ENCODE measurements at places on chromosomes 5 and 9.
A peak's percentile ranks its signal among the peaks of the same experiment; 100 is the strongest.

DNA sequence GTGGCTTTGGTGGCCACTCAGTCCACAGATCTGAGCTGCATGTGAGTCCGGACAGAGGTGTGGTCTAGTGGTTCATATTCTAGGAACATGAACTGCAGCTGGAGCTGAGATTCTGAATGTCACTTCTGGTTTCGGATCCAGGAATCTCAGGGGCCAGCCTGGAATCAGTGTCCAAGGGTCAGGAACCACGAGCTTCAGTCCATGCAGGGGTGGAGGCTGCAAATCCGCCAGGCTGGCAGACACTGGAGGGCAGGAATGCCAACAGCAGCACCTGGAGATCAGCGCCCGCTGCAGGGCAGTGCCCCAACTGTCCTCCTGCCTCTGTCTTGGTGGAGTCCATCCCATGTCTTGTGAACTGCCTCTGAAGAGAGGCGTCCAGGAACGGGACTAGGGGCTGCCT is 73.5 kb downstream of the CACNA1B start:
- DNase-seq = no peak

DNA sequence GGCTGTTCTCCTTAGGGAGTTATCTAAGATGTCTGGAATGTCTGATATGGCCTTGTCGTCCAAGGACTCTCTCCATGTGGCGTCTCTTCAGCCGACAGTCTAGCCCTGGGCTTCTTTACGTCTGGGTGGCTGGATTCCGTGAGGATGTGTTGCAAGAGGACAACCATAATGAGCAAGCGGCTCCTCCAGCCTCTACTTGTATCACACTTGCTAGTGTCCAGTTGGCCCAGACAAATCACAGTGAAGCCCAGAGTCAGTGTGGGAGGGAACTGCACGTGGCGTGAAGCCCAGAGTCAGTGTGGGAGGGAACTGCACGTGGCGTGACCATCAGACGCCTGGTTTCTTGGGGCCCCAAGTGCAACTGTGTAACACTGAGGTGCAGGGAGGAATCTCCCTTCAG is 61.1 kb downstream of the COL23A1 start:
- peak; percentile 33 for DNase-seq

- no peak for DNase-seq
Measured at GRCh38 chr9:134614256-134614655, 27.3 kb upstream of the COL5A1 start.

DNA sequence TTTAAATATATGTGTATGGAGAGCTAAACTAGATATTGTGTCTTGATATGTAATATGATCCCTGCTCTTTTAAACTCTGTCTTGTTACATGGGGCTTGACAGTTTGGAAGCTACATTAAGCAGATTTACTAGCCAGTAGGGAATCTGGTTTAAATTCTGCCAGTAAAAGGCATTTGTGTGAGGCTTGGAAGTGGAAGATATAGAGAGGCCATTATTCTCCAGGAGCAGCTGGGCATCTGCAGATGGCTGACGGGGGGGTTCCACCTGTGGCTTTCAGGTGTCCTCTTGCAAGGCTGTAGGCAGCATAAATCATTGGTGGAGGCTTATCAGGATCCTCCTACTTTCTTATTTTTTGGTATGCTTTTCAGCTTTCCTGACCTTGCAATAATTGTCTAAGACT is 179.1 kb upstream of the FBXL7 start:
- no peak for DNase-seq

GRCh38 chr5:176642675-176643490 is 4.4 kb upstream of the TSPAN17 start:
- DNase-seq = no peak

DNA sequence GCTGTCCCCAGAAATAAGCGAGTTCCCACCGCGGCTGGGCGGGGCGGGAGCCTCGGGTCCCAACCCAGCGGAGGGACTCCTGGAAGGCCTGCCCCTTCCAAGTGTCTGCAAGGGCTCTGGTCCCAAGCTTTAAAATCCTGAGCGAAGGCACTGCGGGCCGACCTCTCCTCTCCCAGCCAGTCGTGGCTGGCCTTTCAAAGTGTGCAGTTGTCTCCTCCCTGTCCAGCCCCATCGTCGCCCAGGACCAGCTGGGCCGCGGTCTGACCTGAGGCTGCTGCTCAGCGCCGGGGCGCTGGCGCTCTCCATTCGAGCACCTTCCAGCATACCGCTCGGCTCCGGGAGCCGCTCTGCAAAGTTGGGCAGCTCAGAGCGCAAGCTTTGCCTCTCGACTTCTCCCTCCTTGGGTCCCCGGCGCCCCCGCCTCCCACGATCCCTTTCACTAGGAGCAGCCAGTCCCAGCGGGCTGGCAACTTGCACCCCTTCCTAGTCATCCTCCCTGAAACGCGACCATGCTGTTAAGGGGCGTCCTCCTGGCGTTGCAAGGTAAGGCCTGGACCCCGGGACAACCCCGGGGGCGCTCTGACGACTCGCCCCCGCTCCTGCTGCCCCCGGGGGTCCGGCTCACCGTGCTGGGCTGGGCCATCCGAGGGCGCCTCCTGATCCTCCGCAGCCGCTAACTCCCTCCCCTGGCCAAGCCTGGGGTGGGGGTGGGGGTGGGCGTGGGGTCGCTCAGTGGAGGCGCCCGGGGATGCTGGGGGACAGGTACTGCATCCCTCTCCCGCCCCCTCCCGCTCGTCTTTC is at the start of gene MAMDC2:
Gene MAMDC2 (plus strand): TSS at position 160 of the 801 bp plus-strand sequence. CDS start 350 bp downstream, at position 510.
- peak; percentile 70 for DNase-seq

DNA sequence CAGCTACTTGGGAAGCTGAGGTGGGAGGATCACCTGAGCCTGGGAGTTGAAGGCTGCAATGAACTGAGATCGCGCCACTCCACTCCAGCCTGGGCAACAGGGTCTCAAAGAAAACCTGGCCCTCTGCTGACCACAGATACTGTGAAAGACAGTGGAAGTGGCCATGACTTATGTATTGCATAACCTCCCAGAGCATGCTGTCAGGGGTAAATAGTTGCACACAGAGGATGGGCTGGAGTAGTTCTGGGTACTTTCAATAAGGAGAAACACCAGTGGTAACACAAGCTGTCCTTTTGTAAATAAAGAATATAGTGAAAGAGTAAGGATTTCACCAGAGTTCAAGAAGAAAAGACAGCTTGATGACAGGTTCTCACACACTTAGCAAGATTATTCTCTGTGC is 1.8 kb downstream of the ACER2 start:
- no peak for DNase-seq

- DNase-seq = no peak
Measured at GRCh38 chr5:115480271-115480670, 64.3 kb downstream of the FEM1C start.

DNA sequence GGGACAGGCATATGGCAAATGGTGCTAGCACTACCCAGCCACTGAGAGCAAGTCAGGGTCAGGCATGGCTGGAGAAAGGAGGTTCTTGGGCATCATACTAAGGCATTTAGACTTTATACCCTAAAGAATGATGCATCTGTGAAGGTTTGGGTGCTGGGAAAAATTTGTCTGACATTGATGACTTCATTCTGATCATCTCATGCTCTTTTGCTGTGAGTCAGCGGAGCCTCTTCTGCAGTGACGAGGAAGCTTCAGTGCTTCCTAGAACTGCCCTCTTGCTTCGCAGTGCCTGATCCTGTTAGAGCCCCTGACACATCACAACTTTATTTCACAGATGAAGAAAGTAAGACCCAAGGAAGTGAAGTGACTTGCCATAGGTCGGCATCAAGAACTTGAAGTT is 266.6 kb upstream of the GAS1 start:
- no peak for DNase-seq

- DNase-seq = no peak
Measured at GRCh38 chr5:66066826-66067225, 77.3 kb upstream of the SREK1 start.

DNA sequence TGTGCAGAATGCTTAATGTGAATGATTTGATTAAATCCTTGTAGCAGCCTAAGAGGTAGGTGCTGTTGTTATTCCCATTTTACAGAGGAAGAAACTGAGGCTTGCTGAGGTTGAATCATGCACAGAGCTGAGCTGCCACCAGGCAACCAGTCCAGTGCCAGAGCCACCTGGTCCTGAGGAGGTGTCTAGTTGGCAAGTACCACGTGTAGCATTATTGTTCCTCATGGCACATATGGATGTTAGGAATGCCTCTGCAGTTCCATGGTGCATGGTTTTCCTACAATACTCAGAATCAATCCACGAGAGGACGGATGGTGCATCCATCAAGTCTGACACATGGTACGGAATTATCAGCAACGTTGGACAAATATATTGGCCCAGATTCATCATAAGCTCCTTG is 8.9 kb downstream of the UBE2QL1 start:
- DNase-seq = no peak

GRCh38 chr5:1910081-1910760 is 27.5 kb upstream of the IRX4 start:
- DNase-seq = peak; percentile 32

DNA sequence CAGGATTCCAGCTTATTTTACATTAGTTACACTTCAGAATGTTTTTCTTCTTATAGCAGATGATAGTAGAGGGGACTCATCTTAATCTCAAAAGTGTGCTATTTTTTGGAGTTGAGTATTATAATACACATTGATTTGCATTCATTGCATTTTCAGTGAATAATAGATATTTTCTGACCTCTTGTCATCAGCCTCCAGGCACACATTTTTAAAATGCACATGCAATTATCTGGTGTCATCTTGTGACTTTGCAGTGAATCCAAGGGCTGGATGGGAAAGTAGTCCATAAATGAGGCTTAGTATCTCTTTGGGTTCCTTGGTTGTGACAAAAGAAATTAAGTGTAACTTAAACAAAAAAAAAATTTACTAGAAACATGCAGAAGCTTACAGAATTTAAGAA is 28.1 kb upstream of the POU4F3 start:
- no peak for DNase-seq

GRCh38 chr5:96563816-96564215 is 98.4 kb upstream of the CAST start:
- no peak for DNase-seq

GRCh38 chr5:141322261-141322660 is 1.7 kb upstream of the TAF7 start:
- no peak for DNase-seq

DNA sequence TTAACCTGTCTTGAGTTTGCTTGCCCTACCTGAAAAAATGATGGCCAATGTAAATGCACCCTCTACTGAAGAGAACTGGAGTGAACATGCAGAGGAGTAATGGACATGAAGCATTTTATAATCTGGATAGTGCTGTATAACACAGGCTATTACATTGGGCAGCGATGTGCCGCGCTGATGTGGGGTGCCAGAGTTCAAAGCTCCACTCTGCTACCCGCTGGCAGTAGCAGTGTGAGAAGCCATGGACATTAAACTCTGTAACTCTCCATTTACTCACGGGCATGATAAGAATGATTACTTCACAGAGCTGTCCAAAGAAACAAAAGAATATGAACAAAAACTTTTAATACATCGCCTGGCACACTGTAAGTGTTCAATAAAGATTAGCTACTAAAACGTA is 7.5 kb upstream of the CDH6 start:
- DNase-seq = no peak

DNA sequence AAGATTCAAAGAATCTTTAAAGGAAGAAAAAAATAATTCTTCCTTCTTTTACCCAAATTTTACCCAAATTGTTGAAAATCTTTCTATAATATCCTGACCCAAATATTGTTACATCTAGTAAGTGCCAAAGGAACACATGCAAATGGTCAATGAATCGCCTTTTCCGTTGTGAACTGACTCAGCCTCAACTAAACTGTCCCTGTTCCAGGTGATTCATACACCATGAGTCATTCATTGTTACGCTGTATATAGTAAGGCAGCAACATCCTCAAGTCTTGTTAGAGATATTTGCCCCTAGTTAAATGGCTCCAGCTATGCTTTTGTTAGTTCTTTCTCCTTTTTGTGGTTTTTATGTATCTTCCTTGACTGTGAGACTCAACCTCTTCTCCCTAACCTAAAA is 9.7 kb downstream of the PTGER4 start:
- DNase-seq = no peak

DNA sequence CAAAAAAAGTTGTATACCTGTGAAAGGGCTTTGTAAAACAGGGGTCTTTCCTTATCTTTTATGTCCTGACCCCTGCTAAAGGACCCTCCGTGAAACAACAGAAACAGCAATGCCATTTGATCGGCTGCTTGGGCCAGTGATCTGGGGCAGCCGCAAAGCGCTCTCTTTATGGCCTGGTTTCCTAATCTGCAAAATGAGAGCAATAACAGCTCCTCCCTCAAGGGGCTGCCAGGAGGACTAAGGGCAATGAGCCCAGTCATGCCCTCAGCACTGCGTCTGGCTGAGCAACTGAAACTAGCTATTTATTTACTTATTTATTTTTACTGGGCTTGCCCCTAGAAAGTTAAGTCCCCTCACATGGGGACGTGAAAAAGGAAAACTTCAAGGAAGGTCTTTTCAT is 18.3 kb downstream of the CMBL start:
- no peak for DNase-seq

- DNase-seq = no peak
Measured at GRCh38 chr5:102579379-102579778, 80.6 kb upstream of the SLCO6A1 start.

DNA sequence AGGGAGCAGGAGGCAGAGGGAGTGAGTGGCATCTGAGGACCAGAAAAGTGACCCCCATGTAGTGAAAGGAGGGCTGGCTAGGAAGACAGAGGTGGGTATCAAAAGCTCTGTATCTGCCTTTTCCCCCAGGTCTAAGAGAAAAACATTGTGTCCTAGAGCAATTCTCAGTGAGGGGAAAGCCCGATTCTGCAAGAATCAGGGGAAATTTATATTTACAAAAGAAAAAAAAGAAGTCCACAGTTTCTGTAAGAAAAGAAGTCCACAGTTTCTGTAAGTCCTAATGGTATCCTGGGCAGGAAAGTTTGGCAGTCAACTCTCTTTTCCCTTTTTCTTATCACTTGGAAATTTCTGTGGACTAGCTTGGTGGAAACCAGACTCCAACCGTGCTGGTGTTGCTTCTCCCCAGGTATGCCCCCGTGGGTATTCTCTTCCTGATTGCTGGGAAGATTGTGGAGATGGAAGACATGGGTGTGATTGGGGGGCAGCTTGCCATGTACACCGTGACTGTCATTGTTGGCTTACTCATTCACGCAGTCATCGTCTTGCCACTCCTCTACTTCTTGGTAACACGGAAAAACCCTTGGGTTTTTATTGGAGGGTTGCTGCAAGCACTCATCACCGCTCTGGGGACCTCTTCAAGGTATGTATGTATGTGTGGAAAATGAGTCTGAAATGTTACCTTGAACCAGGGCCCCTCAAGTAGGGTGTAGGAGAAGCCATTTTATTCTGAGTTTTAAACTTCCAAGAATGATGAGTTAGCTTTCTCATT is 73.0 kb downstream of the SLC1A3 start:
- no peak for DNase-seq

- DNase-seq = no peak
Measured at GRCh38 chr5:33067291-33067690, 356.2 kb downstream of the NPR3 start.

DNA sequence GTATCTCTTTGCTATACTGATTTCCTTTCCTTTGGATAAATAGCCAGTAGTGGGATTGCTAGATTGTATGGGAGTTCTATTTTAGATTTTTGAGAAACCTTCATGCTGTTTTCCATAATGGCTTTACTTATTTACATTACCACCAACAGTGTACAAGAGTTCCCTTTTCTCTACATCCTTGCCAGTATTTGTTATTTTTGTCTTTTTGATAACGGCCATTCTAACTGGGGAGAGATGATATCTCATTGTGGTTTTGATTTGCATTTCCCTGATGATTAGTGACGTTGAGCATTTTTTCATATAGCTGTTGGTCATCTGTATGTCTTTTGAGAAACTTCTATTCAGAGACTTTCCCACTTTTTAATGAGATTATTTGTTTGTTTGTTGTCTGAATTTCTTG is 25.8 kb downstream of the NADK2 start:
- DNase-seq = no peak

GRCh38 chr9:135588886-135589595 is 27.5 kb downstream of the PAEP start:
- peak; percentile 44 for DNase-seq

All from sciatic nerve (tissue), 2 donors.